ENCODE measurements at places on chromosomes 16 and 17.

DNA sequence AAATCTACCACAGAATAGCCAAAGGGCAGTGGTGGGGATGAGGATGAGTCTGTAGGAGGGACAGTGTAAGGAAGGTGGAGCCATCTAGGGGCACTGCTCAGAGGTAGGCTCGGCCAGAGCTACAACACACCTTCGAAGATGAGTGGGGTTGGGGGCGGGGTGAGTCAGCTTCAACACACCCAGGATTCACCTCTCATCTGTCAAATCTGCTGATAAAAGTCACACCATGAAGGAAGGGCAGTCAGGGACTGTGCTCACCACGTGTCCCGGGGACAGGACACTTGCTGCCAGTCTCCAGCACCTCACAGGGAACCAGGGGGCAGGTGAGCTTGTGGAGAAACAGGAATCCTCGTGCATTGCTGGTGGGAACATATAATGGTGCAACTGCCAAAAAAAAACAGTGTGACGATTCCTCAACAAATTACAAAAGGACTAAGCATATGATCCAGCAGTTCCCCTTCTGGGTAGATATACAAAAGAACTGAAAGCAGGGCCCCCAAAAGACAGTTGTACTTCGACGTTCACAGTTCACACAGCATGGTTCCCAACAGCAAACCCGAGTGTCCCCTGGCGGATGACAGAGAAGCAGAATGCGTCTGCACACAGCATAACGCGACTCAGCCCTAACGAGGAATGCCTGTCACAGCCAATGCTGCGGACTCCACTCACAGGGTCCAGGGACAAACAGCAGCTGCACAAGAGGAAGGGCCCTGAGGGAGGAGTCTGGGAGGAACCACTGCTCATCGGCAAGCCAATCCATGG is 133.1 kb downstream of the ANKRD11 start:
- no peak for DNase-seq

- DNase-seq = no peak
Observed at GRCh38 chr17:40938981-40939380, 1.5 kb upstream of the KRT23 start.

- DNase-seq = no peak
Observed at GRCh38 chr17:52744179-52744578, 585.7 kb upstream of the CA10 start.

DNA sequence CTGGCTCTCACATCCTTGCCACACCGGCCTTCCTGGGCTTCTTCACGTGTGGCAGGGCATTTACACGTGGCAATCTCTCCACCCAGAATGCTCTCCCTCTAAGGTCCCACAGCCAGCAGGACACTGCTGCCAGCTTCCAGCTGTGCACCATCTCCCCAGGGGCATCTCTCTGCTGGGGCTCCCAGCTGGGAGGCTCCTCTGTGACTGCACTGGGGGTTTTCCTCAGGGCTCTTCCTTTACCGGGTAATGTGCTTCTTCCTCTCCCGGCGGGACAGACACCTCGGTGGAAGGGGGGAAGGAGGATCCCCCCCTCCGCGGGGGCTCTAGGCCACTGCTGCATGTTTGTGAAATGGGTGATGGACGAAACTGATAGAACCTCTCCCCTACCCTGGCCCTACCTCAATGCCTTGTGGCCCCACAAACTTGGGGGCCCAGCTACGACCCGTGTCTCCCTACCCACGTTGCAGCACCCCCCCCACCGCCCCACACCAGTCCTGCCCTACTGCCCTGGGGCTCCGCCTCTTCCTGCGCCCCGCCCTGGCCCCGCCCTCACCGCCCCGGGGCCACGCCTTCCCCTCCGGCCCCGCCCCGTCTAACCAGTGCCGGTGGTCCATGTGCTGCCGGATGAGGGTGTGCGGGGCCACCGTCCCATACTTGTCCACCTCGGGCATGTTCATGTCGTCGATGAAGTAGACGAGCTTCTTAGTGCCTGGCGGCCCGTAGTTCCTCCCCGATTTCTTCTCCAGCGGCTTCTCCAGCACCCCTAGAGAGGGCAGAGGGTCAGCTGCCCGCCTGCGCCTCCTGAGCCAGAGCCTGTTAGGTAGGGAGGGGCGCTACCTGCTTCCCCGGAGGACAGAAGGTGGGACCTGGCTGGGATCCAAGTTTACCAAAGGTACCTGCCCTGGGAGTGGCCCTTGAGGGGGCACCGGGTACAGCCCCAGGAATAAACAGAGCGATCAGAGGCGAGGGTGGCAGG is 92.6 kb downstream of the DNAH17 start:
- DNase-seq = no peak

- no peak for DNase-seq
Observed at GRCh38 chr17:55833306-55833705, 82.5 kb downstream of the PCTP start.

GRCh38 chr16:81164958-81165357 is 68.8 kb upstream of the GCSH start:
- DNase-seq = no peak

DNA sequence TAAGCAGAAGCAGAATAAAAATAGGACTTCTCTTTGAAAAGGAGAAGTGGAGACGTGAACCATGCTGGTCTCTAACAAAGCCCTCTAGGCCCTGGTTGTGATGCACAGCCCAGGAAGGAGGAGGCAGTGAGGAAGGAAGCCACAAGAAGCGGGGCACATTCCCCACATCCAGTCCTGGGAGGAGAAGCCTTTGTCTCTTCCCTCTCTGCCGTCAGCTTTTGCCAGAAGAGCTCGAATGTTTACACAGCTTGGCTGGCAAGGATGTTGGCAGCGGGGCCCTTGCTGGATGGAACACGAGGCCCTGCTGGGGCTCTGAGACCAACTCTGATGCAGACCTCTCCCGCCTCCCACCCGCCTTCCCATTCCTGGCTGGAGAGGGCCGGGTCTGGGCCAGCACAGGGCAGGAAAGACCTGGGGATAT is 91.3 kb downstream of the MAF start:
- DNase-seq = peak; percentile 79

GRCh38 chr17:38710985-38711384 is 5.9 kb downstream of the MLLT6 start:
- no peak for DNase-seq

DNA sequence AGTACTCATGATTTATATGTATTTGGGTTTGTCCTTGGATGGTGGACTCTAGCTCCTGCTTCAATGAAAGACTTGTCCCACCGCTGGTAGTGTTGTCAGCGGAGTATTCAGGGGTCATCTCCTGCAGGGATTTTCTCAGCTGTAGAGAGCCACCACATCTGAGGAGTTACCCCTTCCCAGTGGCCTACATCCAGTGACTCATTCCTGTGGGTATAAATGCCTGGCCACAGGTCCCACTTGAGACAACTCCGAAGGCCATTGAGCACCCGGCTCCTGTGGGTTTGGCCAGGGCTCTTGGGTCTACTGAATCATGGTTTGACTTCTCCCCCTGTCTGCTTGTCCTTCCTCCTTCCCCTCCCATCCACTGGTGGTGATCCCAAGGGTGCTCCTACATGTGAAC is 34.6 kb upstream of the WSB1 start:
- no peak for DNase-seq

- no peak for DNase-seq
Observed at GRCh38 chr17:66946251-66946650, 18.3 kb upstream of the CACNG4 start.

GRCh38 chr17:16328997-16329396 is 24.3 kb downstream of the CENPV start:
- DNase-seq = no peak

- DNase-seq = no peak
Observed at GRCh38 chr17:47670064-47670463, 20.3 kb downstream of the KPNB1 start.

GRCh38 chr16:48959204-48959603 is 322.4 kb downstream of the CBLN1 start:
- no peak for DNase-seq

DNA sequence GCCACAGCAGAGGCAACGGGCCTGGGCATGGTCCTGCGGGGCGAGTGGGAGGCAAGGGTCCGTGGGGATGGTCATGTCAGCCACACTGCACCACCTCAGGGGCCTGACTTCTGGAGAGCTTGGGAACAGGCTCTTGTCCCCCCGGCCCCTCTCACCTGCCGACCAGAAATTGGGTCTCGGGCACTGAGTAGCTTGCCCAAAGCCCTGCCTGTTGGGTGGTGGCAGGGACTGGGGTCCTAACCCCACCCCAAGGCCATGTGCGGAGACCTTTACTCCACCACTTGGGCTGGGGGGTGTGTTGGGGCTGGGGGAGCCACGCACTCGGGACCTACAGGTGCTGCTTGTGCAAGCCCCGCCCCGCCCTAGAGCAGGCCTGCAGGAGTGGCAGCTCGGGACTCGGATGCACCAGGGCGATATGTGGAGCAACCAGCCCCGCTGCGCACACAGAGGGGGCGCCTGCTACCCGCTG is 24.2 kb upstream of the CHMP6 start:
- DNase-seq = no peak

DNA sequence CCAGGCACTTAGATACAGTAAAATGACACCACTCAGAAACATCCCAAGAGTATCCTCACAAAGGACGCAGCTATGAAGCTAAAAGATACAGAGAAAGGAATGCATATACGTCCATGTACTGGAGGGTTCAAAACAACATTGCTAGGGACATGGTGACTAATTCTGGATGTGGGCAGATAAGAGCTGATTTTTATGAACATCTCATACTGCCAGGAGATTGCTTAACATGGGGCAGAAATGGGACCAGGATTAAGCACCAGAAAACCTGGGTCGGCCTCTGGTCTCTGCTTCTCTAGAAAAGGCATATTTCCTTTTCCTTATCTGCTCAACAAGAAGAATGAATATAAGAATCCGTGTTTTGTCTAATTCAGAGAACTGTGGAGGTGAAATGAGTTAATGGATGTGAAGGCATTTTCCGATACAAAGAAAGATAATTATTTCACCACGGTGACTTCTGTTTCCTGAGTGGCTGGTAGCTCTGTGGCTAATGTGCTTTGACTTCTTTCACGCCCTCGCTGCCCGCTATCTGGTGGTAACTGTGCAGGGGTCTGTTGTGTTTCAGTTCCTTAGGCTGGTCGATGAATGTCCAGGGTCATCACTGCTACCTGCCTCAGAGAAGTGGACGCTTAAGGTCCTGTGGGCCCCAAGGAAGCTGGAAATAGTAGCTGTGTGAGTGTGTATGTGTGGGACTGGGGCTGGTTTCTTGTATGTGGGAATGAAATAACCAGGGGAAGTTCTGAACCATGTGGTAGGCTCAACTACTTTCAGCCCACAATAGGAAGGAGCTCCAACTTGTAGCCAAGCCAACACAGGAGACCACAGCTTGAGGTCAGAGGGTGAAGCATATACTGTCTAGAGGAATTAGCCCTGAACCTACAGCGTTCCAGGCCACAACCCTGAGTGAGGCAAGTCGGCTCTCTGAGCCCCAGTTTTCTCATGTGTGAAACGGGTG is 15.8 kb upstream of the CCL5 start:
- DNase-seq = no peak

DNA sequence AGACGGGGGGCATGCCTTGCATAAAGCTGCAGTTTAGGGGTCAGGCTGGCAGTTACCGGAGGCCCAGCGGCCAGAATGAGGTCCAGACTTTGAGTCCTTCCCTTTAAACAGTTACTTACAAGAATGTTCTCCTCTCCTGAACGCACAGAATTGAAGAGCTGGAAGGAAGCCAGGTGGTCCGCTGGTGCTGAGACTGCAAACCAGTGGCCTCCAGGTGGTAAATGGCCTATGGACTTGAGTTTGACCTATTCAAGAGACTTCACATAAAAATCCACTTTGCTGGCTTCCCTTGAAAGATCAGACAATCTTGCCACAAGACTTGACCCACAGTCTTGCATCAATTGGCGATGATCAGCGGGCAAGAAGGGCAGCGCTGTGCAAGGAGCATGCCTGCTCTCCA is 14.7 kb upstream of the SEZ6 start:
- DNase-seq = no peak

- DNase-seq = no peak
Observed at GRCh38 chr17:2647957-2648356, 54.5 kb downstream of the PAFAH1B1 start.

GRCh38 chr16:88381820-88382451 is 823 bp upstream of the ZNF469 start:
- DNase-seq = no peak

DNA sequence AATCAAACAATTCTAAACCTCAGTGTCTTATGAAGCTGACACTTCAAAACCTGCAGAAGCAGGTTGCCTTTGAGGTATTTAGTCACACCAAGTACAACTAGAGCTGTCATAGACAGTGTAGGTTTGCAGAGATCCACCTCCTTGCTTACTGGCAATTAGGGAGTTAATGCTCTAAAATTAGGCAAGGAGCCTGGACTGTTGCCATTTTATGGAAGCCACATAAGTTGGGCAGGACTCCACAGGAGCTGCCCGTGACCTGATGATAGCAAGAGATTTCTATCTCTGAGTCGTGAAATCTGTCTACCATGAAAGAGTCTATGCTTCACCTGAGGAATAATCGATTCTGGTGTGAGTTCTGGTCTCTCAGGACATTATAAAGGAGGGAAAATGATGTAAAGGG is 8.9 kb downstream of the EME1 start:
- no peak for DNase-seq

DNA sequence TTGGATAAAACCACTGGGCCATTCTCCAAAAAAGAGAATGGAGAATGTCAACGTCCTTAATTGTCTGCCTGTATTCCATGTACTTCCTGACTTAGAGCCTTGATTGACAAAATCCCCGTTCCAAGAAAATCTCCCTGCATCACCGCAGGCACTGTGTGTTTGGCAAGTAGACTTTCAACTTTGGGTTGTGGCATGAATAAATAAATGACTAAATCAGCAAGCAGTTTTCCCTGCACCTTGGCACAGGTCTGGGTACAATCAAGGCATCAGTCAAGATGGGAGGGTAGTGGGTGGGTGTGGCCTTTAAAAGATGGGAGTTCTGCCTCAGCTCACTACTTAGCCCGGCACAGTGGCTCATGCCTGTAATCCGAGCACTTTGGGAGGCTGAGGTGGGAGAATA is 248.5 kb upstream of the RPL38 start:
- no peak for DNase-seq

DNA sequence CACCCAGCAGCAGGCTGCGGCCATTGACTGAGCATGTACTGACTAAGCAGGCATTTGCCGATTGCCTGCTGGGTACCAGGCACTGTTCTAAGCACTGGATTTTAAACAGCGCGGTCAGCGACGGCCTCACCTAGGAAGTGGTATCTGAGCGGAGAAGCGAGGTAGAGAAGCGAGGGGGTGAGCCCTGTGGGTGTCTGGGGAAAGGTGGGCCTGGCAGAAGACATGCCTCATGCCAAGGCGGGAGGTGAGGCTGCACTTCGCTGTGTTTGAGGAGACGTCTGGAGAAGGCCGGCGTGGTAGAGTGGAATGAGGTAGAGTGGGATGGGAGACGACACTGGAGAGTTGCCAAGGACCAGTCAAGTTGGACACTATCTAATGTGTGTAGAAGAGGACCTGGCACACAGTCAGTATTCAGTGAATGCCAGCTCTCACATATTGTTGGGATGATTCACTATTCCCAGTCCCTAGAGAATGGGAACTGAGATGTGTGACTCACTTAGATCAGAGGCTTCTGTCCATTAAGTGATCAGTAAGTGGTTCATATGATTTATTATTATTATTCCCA is 14.4 kb downstream of the SYCE1L start:
- no peak for DNase-seq

All from DMS153 (cell line).